ENCODE measurements at places on chromosomes 3 and 15. TPM values are rescaled to one million over a fixed set of nuclear protein-coding genes. Genes with fewer than 3 reads are reported as not detected.

DNA sequence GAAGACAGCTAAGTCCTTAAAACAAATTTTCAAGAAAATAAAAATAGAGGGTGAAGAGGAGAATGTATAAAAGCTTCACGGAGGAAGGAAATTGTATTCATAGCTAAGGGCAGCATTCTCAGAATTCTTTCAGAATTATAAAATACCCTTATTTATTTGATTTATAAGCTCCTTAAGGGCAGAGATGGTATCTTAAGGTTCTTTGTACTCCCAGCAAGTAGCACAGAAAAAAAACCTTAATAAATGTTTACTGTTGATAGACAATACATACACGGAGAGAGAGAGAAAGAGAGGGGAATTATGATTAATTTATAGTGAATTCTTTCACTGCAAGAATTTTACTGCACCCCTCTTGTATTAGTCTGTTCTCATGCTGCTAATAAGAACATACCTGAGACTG is 375.6 kb upstream of the CCDC54 start:
- DNase-seq = no peak
- no peak overlapping the region for H3K27ac ChIP-seq

GRCh38 chr3:31885235-31885634 is 95.8 kb downstream of the OSBPL10 start:
- no peaks in the 10 kb centered on the region for H3K4me1 ChIP-seq
- peaks cover 5% of the 10 kb centered on the region for H3K27me3 ChIP-seq
- DNase-seq = no peak
- no peak overlapping the region for H3K4me3 ChIP-seq

The CFAP20DC gene
- total RNA-seq = 1.5 TPM

DNA sequence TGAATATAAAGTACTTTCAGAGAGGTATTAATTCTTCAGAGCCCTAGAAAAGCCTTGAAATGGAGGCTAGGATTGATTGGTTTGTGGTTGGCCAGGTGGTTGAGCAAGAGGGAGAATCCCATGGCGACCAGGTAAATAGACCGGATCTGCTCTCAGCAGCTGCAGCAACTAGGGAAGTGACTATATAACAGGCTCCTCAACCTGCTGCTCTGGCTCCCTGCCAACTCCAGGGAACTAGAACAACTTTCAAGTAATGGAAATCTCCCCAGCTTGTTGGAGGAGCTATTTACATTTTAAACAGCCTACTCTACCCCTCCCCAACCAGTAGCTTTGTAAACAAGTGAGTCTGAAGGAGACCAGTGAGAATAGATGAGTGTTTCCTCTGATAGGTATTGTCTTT is 121.8 kb upstream of the CADM2 start:
- no peaks in the 10 kb centered on the region for H3K36me3 ChIP-seq
- H3K27me3 ChIP-seq = no peaks in the 10 kb centered on the region
- no peak overlapping the region for H3K4me3 ChIP-seq
- no peak for DNase-seq
- no peak overlapping the region for H3K27ac ChIP-seq

The PLCL2 gene
- total RNA-seq = 19.4 TPM

The SLC9C1 gene
- not detected for total RNA-seq

Data from activated CD8-positive, alpha-beta T cell treated with anti-CD3 and anti-CD28 coated beads for 36 hours (primary cell).